ENCODE measurements at places on chromosomes 7 and 10.

- no peak for DNase-seq
Measured at GRCh38 chr10:79361726-79362397, 14.6 kb downstream of the PPIF start.

GRCh38 chr10:71367271-71367670 lies 29.4 kb upstream of the CDH23 start:
- DNase-seq = no peak

DNA sequence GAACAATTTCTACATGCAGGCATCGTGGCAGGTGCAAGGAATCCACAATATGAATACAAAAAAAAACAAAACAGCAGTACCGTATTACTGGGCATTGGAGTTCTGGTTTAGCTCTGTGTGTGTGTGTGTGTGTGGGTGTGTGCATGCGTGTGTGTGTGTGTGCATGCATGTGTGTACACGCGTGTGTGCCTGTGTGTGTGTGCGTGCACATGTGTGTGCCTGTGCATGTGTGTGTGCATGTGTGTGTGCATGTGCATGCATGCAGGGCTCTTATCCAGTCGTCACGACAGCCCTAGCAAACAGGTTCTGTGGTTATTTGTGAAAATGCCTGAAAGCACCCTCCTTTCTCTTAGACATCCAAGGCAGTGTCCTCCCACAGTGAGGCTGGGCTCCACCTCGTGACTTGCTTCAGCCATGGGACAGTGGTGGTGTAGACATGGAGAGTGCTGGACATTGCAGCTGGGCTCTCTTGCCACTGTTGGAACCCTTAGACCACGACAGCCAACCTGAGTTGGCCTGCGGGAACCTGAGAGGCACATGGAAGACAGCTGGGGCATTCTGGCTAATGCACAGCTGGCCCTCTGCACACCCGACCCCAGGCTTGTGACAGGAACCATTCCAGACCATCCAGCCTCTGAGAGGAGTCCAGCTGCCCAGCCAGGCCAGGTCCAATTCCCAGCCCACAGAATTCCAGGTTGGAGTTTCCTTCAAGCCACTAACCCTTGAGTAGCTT lies 173.4 kb upstream of the SHH start:
- DNase-seq = no peak

DNA sequence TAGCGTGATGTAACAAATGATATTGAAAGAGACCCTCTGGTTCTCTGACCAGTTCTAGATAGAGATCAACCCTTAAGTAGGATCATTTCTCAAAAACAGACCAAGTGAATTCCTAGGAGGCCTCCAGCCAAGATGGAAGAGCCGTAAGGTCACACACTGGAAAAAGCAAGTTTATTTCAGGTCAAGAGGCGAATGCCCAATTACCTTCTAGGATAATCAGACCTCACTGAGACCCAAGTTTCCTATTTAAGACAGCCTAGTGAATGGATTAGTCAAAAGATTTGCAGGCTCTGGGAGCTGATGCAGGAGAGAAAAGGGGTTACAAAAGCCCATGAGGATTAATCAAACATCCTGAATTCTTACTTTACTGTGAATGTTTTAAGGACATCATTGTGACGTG lies 486.1 kb upstream of the NRP1 start:
- no peak for DNase-seq

DNA sequence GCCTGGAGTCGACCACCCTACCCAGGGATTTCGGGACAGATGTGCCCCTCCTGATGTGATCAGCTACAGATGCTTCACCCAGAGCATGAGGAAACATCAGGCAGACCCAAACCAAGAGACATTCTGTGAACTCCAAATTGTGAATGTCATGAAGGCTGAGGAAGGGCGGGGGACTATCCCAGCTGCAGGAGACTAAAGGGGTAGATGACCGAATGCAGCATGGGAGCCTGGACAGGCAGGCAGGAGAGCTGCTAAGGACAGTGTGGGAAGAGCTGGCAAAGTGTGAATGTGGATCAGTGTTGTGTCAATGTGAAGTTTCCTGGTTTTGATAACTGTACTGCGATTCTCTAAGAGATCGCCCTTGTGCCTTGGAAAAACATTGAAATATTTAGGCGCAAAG lies 19.2 kb upstream of the DRGX start:
- no peak for DNase-seq

DNA sequence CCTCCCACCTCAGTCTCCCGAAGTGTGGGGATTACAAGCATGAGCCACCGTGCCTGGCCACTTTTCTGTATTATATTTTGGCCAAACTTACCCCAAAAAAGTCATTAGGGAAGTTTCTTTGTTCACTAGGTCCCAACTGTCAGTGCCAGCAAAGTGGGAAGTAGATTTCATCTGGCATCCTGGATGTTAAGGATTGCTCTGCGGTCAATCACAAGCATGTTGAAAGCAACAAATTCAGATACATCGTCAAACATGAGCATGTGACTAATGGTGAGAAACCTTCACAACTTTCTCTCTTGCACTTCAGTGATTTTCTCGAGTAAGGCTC lies 14.3 kb upstream of the LRRC17 start:
- no peak for DNase-seq

GRCh38 chr10:114057855-114058254 lies 14.2 kb downstream of the ADRB1 start:
- no peak for DNase-seq

DNA sequence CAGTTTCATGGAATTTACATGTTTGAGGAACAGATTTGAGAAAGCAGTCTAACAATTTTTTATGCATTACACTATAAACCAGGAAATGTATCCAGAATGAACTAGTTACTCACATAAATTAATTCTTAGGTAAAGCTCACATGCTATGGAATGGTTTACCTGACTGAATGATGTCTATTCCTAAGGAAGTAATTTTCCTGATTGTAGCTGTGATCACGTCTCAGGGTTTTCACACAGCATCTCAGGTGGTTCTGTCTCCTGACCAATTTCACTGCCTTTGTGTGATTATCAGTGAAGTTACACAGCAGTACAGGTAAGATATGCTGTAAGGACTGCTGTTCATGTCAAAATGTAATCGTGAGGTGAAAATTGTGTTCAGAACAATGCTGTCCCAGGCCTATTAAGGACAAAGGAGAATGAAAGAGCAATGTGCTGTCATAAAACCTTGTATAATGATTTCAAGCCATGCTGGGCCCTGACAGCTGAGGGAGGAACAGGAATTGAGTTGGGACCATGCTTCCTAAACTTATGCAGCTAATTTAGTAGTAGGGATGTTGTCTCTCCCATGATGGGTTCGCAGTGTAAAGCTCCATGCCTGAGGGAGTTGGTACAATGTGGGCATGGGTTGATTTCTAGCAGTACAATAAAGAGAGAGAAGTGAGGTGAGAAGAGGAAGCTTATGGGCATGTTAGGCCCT lies 631.8 kb downstream of the NRG3 start:
- DNase-seq = no peak

- no peak for DNase-seq
Measured at GRCh38 chr10:76866841-76867586, 770.6 kb downstream of the KCNMA1 start.

- DNase-seq = no peak
Measured at GRCh38 chr10:56561336-56561735, 200.3 kb upstream of the ZWINT start.

GRCh38 chr10:74097776-74098175 lies 52.9 kb downstream of the AP3M1 start:
- no peak for DNase-seq

DNA sequence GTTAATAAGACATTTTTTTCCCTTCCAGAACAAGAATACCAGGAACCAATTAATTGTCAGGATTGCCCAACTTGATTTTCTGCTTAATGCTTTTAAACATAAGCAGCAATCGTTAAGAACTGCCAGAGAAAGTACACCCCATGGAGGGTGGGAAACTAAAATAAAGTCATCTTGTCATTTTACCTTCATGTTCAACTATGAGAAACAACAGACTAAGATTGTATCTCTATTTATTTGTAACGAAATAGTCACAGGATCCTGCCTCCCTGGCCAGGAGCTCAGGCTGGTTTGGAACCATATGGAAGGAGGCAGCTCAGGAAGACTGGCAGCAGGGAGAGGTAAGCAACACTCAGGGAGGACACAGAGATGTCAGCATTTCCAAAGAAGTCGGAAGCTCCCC lies 129.6 kb downstream of the TNS3 start:
- no peak for DNase-seq

DNA sequence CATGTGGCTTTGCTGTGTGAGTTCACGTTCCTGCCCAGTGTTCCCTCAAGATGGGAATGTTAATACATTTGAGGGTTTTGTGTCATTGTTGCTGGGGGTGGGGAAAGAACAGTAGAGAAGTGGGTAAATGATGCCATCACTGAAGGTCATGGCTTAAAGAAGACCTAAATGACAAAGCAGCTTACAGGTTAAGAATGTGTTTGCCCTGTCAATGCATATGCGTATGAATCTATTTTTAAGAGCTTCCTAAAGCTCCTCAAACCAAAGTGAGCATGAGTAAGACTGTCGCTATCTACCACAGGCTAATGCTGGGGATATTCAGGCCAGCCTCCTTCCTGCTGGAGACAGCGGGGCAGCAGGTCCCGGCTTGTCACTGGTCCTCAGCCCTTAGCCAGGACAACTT lies 162.9 kb downstream of the CREB5 start:
- DNase-seq = no peak

DNA sequence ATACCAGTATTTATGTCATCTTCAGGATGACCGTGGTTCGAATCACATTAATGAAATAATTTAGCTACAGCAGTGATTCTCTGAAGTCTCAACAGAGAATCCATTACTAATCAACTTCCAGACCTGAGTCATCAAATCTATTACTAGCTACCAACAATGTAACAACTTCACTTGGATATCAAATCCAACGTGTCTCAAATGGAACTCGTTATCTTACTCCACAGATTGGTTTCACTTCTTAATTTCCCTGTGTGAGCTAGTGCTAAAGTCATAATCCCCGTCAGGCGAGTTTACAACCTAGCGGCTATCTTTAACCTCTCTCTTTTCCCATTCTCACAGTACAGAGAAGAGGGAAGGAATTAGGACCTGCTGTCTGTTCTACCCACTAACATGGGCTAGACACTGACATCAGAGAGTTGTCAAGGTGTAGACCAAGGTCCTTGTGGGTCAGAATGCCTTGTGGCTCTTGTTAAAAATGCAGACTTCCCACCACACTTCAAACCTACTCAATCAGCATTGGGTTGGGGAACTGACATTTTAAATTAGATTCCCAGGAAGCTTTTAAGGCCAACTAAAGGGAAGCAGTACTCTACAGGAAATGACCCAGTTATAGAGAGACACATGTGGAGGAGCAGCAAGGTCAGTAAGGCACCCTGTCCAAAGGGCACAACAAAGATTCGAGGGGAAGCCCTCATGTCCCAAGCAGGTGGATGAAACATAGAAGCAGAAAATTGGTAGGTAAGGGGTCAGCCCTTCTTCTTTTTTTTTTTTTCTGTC lies 57.3 kb upstream of the GSAP start:
- DNase-seq = no peak

- DNase-seq = no peak
Measured at GRCh38 chr7:88866265-88866863, 70.8 kb upstream of the TEX47 start.

- DNase-seq = no peak
Measured at GRCh38 chr7:96005271-96005670, 232.9 kb downstream of the DYNC1I1 start.

GRCh38 chr7:19144661-19145433 lies at the start of gene FERD3L:
FERD3L (minus strand) TSS chr7:19145421; CDS start chr7:19145362, 59 bp downstream.
- DNase-seq = no peak

DNA sequence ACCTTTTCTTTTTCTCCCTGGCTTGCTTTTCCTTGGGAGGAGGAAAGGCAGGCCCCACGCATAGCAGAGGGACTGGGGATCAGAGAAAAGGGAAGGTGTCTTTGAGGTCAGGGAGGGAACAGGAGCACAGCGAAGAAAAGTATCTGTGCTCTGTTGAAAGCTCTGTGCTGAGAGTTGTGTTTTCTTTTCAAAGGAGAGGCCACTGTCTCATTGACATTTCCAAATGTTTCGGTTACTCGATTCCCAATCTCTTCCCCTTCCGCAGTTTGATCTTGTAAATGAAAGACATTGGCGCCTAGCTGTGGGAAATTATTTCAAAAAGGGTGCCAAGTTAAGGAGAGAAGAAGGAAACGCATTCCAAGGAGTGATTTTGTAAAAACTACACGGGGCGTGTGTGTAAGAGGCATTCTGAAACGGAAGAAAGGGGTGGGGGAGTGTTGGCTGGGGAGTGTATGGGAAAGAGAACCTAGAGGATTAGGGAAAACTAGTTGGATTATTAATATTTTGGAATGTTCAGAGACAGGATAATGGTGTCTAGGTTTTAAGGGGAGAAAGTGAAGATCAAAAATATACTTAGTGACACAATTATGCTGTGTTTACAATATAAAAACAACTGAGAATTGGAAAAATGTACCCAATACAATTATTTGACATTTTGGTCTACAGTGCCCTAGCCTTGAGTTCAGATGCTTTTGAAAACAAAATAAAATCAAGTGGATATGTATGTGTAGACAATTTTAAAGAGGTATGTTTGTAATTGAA lies 708 bp downstream of the KLHDC10 start:
- no peak for DNase-seq

DNA sequence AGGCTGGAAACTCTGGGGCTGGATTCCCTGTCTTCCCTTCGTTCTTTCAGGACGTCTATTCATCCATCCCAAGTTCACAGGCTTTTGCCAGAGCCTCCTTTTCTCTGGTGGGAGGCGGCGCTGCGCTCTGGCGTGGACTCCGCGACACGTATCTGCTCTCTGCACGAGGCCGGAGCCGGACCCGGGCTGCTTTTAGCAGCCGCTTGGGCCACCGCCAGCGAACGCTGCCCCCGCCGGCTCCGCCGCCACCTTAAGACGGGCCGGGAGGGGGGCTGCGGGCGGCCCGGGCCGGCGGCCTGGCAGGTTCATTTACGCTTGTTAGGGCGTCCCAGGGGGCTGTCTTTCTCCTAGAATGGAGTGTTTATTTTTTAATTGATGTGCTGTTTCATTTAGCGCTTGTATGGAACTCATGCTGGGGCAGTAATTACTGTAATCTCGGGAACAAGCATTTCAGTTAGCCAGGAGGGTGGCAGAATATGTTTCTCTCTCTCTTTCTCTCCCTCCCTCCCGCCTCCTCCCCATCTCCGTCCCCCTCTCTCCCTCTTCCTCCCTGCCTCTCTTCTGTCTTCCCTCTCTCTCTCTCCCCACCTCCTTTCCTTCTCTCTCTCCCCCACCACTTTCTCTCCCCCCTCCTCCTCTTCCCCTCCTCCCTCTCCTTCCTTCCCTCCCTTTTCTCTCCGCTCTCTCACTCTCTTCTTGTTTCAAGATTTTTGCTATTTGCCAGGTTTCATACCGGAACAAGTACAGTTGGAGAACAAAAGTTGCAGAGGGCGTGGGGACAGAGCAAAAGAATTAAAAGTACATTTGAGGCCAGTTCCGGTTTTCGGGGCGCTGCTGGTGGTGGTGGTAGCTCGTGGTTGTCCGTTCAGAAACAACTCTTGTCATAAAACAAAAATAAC lies 1.3 kb upstream of the FZD8 start:
- no peak for DNase-seq
